NCI-H2081 (cell line): ENCODE measurements at places on chromosomes 3 and 15.
A peak's percentile ranks its signal among the peaks of the same experiment; 100 is the strongest.

- no peak for DNase-seq
These were observed 79.3 kb downstream of the NEK10 start for GRCh38 chr3:27289769-27290413.

- no peak for DNase-seq
These were observed 76.4 kb downstream of the EBLN2 start for GRCh38 chr3:73137736-73138403.

GRCh38 chr3:154431043-154431442, 1.1 kb upstream of the GPR149 start:
- no peak for DNase-seq

- DNase-seq = no peak
These were observed 199.2 kb upstream of the TMC3 start for GRCh38 chr15:81573098-81573746.

- DNase-seq = no peak
These were observed 116.1 kb downstream of the ANP32A start for GRCh38 chr15:68704496-68705021.

DNA sequence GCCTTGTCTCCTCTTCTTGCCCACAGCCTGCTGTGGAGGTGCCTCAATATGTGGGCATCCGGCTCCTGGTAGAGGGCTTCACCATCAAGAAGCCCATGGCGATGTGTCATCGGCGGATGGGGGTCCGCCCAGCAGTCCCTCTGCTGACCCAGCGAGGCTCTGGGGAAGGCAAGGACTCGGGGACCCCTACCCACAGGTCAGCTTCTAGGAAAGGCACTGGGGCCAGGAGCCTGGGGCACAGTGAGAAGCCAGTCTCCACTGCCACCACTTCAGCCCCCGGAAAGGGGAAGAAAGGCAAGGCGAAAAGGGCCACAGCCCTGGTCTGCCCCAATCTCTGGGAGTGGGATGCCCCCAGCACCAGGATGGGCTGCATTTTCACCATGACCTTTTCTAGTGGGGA, 10.7 kb downstream of the RPUSD3 start:
- DNase-seq = no peak

- DNase-seq = peak; percentile 3
These were observed 56.8 kb upstream of the TGFBR2 start for GRCh38 chr3:30549600-30549999.

DNA sequence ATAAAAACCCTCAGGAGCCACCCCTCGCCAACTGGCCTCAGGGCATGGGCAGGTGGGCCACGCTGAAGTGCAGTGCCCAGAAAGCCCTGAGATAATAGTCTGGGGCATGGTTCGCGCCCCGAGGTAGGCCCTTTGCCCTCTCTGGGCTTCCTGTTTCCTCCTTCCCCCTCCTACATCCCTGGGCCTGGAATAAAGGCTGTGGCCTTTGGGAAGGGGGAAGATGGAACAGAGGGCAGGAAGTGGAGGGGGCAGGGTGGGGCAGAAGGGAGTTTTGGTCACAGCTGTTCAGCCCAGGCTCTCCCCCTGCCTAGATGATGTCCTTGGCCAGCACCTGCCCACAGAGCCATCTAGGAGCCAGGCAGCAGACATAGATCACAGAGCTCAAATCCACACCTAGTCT, 11.3 kb downstream of the CSRNP1 start:
- DNase-seq = peak; percentile 92

DNA sequence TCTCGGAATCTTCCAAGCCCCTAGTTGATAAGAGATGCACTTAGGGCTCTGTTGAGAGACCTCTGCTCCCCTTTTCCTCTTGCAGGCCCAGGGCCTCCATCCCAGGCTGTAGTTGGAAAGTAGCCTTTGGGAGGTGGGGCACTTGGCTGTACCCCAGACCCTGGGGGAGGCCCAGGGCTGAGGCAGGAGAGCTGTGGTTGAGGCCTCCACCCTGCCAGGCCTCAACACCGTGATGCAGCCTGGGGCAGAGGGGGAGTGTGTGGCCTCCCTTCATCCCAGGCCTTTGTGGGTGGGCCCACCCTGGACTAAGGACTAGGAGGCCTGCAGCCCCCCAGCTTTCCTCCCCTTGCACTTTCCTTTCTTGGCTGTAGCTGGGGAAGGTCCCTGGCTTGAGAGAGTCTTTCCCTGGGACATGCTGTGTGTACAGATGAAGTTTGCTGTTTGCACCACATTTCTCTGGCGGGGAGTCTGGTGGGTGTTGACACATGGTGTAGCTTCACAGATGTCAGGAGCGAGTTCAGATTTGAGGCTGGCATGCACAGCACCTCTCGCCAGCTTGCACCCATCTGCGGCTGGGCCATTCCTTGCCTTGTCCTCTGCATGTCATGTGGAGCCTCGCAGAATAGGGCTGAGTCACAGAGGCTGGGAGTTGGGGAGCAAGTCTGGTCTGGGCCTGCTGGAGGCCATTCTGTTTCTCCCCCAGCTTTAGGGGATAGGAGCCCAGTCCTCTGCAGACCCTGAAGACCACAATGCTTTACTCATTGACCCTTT, 13.7 kb downstream of the PLEKHO2 start:
- no peak for DNase-seq

DNA sequence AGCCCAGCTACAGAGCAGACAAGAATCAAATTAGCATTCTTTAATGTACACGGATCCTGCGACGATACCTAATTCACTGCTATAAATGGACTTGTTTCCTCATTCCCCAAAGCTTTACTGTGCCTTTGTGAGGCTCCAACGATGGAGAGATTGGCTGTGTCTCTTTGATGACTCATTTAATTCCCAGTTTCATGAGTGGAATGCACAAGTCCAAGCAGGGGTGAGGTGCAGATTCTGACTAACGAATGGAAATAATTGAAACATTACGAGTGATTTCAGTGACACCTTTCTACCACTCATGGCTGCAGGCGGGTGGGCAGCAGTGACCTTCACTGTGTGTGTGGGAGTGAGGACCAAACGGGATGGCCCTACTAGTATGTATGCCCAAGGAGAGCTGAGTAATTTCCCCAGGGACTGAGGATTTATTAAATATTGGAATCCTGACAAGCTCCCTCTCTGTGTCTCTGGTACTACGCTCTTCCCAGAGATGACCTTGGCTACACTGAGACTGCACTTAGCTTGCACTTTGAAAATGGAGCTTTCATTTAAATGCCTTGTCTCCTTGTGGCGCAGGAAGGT, 156.7 kb downstream of the CACNA2D3 start:
- no peak for DNase-seq

GRCh38 chr3:183879243-183879642, 5.4 kb downstream of the PARL start:
- DNase-seq = no peak

DNA sequence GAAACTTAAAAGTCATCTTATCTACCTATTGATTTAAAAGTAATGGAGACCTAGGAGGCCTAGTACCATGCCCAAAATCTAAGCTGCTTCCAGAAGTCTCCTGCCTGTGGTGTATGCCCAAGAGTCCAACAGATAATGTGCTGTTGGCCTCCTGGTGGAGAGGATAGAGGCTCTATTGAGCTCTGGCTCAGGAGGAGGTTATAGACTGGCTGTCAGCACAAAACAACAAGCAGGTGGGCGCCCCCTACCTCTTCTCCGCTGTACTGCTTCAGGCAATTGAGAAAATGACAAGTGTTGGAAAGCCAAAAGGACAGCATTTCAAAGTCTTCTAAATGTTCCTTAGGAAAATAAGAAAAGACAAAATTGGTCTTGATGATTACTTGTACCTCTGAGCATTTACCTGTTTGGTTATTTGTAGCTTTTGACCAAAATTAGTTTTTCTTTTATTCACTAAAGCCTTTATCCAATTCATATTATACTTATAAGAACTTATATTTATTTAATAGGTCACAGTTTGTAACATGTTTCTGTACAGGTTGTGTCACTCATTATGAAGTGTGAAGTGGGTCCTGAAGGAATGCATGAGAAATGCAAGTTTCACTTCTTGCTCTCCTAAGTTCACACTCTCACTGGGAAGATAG, 17.2 kb upstream of the GNB5 start:
- peak; percentile 46 for DNase-seq

DNA sequence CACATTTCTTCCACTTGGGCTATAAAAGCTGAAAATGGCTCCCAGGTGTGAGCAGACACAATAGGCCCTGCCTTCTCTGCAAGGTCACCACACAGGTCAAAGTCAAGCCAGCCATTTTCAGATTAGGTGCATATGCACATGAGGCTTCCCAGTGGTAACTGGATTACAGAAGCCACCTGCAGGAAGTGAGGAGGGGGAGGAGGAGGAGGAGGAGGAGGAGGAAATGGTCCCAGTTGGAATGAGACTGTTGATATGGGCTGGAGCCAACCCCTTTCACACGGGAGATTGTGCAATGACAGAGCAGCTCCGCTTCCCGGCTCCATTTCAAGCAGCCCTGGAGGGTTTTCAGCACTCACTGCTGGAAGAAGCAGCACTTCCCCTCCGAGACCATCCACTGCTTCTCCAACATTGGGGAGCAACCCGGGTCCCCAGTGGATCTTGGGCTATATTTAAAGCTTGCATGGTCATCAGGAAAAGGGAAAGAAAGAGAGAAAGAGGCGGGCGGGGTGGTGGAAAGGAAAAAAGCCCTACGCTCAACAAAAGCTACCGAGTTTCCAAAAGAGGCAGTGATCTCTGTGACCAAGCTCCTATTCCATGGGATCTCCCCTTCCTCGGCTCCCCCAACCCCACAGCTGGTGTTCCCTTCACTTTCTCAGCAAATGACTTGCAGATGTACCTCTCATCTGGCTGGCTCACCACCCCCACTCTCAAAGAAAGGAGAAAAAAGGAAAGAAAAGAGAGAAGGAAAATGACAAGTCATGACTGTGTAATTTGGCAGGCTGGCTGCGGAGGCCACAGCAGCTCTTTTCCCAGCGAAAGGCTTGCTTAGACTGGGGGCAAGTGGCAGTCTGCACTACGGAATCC, 58.3 kb downstream of the LRIG1 start:
- DNase-seq = peak; percentile 37

GRCh38 chr3:122271246-122271898, 53.7 kb upstream of the CSTA start:
- DNase-seq = no peak

DNA sequence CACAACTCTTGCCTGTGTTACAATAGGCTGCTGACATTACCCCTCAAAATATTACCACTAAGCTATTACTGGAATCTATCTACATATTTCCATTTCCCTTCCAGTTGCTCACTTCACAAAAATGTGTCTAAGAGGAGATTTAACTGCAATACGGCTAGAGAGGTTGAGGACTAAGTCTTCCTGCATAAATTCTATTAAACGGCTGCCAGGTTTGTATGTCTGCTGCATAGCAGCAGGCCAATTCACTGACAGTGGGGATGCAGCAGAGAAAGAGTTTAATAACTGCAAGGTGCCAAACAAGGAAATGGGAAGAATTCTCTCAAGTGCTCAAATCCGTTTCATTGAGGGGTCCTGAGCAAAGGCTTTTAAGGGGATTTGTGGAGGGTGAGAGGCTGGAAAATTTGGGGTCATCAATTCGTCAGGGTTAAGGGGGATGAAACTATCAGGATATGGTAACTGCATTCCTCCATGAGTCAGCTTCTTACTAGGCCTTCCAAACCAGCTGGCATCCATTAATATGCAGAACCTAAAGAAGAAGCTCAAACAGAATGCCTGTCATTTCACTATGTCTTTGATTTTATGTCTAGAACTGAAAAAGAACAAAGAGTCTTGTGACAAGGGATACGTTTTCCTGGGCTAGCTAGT, 675.6 kb downstream of the TBL1XR1 start:
- DNase-seq = no peak

DNA sequence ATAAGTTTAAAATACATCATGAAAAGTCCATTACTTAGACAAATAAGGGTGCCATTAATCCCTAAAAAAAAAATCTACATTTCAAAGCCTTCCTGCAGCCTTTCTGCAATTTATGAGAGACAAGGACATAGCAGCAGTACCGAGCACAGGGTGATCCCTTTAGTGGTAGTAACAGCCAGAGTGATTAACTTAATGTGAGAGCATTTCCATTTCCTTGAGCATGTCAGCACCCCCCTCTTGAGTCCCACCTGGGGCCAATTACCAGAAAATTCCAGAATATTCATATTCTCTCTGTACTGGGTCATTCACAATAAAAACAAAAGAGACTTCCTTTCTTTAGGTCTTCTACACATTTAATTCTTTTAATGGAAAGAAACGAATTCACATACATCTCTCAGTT, 546.9 kb upstream of the CCDC54 start:
- DNase-seq = no peak

DNA sequence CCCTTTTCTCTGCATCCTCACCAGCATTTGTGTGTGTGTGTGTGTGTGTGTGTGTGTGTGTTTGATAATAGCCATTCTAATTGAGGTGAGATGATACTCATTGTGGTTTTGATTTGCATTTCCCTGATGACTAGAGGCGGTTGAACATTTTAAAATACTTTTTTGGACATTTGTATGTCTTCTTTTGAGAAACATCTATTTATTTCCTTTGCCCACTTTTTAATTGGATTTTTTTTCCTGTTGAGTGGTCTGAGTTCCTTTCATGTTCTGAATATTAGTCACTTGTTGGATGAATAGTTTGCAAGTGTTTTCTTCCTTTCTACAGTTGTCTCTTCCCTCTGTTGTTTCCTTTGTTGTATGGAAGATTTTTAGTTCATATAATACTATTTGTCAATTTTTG, 54.3 kb upstream of the THSD4 start:
- DNase-seq = no peak

- DNase-seq = no peak
These were observed 248.3 kb downstream of the ADAMTS17 start for GRCh38 chr15:100093211-100094126.

GRCh38 chr3:50607271-50608091, 4.1 kb downstream of the CISH start:
- no peak for DNase-seq

DNA sequence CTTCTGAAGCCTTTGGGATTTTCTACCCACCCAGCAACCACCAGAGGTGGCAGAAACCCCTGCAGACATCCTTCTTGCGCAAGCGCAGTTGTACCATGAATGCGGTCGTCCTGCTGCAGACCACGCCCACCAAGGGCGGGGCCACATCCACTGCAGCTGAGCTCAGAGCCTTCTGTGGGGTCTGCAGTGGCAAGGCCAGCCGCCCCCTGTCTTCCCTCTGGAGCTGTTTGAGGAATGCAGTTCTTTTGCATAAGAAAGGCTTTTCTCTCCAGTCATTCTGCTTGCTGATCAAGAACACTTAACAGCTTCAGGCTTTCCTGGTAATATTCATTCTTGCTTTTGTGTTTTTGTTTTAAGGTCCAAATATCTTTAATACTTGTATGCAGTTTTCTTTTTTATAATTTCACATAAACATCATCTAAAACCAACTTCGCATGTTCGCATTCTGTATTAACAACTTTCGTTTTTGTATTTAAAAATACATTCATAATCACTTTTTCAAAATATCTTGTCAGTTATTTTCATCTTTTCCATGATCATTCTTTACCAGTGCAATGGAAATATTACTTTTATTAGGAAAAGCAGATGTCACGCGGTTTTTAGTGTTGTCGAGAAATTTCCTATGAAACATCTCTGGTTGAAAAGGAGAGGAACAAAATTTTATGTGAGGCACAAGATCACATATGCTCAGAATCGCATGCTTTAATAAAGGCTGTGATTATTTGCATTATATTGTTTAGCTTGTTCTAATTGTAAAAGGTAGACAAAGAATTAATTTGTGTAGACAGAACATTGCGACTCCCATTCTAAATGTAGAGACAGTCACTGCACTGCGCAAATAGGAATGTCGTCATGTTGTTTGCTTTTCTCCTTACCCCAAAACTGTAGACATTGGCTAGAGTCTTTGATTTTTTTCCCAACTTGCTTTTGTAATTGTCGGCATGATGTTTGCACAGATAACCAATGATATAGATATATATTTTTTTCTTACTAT, 98.1 kb upstream of the SNRPN start:
- DNase-seq = no peak

- DNase-seq = peak; percentile 64
These were observed 18.9 kb upstream of the TGM5 start for GRCh38 chr15:43285609-43286037.

- no peak for DNase-seq
These were observed 10.4 kb downstream of the PLA2G4E start for GRCh38 chr15:42010434-42010833.

GRCh38 chr15:28786521-28786920, 61.9 kb downstream of the GOLGA6L7 start:
- no peak for DNase-seq
